Activated CD8-positive, alpha-beta memory T cell treated with anti-CD3 and anti-CD28 coated beads for 36 hours (primary cell): ENCODE measurements at places on chromosomes 2 and 18. TPM values are rescaled to one million over a fixed set of nuclear protein-coding genes. Genes with fewer than 3 reads are reported as not detected.

The CPLX4 gene
- not detected for total RNA-seq

The PIEZO2 gene
- total RNA-seq = not detected

The NT5DC4 gene
- not detected for total RNA-seq

The MTERF4 gene
- 41.3 TPM for total RNA-seq

The CHRND gene
- total RNA-seq = not detected

The NEU2 gene
- total RNA-seq = not detected

The DCAF17 gene
- total RNA-seq = 23.5 TPM

The KYNU gene
- total RNA-seq = not detected

The DNAH7 gene
- total RNA-seq = 0.08 TPM

The GCKR gene
- not detected for total RNA-seq

The ZAP70 gene
- 206 TPM for total RNA-seq

The MAPK4 gene
- total RNA-seq = not detected

The TRABD2A gene
- total RNA-seq = 28.6 TPM

The NTSR2 gene
- total RNA-seq = not detected

The CCDC141 gene
- total RNA-seq = 1.1 TPM

The PECR gene
- total RNA-seq = 15.3 TPM

The ZNF521 gene
- total RNA-seq = not detected

The GALR1 gene
- not detected for total RNA-seq

The COL6A3 gene
- 15.8 TPM for total RNA-seq

The XDH gene
- total RNA-seq = not detected

The NPAS2 gene
- total RNA-seq = 2.6 TPM

The CGREF1 gene
- 4.7 TPM for total RNA-seq

The SKOR2 gene
- total RNA-seq = not detected

The CLEC4F gene
- total RNA-seq = not detected

The FAM228A gene
- total RNA-seq = not detected

The ARHGEF33 gene
- total RNA-seq = 0.42 TPM

The OR6B2 gene
- not detected for total RNA-seq

The TBR1 gene
- total RNA-seq = not detected

The MYL12B gene
- total RNA-seq = 238 TPM

The ABCB11 gene
- not detected for total RNA-seq

The TMEM200C gene
- total RNA-seq = not detected

The ACVR1C gene
- total RNA-seq = 0.44 TPM

The DSG3 gene
- not detected for total RNA-seq

The CTDSP1 gene
- total RNA-seq = 100 TPM

The LDAH gene
- total RNA-seq = 28.8 TPM

The EML6 gene
- 0.89 TPM for total RNA-seq

The RAB6C gene
- 0.06 TPM for total RNA-seq

The FEV gene
- not detected for total RNA-seq

The EMILIN1 gene
- 0.48 TPM for total RNA-seq
